ENCODE measurements at places on chromosomes 2 and 18.

DNA sequence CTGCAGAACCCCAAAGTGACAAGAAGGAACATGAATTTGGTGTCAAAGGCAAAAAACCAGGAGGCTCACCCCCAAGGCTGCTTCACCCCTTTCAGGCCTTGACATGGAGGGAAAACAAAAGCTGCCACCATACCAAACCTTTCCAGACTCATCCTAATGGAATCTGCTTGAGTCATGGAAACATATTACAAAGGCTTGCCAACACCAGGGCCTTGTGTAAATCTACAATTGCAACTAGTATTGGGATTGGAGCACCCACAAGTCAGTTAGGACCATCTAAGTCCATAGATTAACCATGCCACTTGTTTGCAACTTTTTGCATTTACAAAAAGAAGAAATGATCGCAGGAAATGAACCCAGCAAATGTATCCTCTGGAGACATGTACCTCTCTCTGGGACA lies 297.6 kb downstream of the CDCA7 start:
- no peak for DNase-seq

DNA sequence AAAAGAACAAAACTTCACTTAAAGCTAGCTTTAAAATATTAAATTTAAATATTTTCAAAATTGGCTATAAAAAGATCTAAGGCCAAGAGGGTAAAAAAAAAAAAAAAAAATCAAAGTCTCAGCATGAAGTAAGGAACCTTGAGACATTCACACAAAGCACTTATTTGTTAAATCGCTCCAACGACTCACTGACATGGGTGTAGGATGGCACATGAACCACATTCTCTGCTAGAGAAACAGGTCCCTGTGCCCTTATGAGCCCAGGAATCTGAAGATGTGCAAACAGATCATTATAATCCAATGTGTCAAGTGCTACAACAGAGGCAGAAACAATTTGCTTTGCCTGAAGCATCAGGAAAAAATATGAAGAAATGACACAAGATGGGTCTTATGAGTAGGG lies 13.8 kb downstream of the LAPTM4A start:
- DNase-seq: no peak

- DNase-seq: no peak
Measured at GRCh38 chr2:73984203-73984921, at the start of gene TET3. Gene TET3 (plus strand): TSS chr2:73984910. CDS start chr2:73986404, 1,494 bp downstream.

DNA sequence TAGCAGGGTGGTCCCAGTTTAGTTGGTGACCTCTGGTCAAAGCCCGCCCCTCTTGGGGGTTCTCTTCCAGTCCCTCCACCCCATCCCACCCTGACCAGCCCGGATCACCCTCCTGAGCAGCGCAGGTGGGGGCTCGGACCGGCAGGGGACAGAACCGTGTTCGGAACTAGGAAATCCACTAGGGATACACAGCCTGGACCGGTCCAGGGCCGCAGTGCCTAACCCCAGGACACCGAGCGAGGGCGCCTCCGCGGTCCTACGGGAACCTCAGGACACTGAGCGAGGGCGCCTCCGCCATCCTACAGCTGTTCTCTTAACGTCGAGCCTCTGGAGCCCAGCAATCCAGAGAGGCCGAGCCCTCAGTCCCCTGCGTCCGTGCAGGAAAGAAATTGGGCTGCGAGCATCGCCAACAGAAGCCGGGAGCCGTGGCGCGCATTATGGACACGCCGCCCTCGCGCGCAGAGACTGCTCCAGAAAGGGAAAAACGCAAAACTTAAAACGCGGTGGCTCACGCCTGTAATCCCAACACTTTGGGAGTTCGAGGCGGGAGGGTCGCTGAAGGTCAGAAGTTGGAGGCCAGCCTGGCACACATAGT lies 8.5 kb downstream of the RAX start:
- no peak for DNase-seq

DNA sequence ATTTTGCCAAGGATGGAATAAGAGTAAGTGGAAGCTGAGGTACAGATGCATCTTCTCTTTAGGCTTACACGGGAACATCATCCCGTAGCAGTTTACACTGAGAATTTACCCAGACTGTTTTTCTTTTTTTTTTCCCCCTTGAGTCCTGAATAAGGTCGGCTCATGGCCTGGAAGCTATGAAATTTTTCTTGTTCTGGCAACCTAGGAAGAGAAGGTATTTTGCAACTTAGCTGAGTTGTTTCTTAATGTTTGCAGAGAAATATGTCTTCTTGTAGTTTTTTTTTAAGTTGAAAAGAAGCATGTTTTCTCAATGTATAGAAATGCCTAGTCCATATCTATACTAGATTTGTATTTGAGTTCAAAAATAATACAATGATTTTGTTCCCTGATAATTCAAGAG lies 712.5 kb downstream of the TDRD15 start:
- DNase-seq: no peak

DNA sequence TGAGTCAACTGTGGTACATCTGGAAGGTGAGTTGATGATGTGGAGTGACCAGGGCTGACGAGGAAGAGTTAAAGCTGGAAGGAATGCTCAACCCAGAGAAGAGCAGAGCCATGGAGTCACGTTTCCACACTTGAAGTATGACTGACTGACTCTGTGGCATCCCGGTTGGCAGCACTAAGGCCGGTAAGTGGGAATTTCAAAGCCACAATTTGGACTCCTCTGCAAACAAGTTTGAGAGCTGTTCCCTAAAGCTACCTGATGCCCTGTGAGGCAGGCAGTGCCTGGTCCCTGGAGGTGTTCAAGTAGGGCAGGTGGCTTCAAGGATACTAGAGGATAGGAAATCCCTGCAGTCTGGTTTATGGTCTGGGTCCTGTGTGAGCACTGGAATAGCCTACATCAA lies 69.3 kb upstream of the ITGB6 start:
- DNase-seq: peak; percentile 19

DNA sequence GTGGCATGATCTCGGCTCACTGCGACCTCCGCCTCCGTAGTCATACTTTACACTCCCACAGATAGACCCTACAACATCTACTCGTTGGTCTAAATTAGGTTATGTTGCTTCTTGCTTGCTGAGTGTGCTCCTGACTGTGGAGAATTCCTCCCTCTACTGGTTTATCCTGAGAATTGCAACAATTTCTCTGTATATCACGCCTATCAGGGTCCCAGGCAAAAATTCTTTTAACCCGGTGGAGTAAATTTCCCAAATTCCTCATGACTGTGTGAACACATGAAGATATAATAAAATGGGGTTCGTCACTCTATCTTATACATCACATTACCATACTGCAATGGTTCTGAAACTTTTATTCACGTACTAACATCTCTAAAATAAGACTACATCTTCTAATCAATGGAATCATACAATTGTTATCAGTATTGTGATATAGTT lies 156.7 kb downstream of the EVA1A start:
- no peak for DNase-seq

DNA sequence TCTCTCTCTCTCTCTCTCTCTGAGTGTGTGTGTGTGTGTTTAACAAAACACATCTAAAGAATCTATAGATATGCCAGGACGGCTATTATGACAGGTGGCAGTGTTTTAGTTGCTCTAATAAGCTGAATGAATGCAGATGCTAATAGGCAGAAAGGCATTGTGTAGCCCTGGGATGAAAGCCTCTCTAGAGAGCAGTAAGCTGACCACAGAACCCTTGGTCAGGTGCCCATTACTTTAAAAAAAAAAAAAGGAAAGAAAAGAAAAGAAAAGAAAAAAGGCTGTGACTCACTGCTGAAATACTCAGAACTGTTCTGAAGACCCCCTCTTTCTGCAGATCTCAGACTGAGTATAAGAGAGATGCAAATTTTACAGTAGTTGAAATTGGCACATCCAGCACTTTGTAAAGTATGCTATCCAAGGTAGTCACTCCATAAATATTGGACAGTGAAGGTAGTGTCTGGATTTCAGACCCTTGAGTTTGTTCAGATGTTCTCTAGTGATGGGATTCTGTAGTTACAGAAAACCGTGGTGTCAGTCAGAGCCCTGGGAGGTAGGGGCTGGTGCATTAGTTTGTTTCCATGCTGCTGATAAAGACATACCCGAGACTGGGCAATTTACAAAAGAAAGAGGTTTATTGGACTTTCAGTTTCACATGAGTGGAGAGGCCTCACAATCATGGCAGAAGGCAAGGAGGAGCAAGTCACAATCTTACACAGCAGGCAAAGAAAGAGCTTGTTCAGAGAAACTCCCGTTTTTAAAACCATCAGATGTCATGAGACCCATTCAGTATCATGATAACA lies 30.9 kb downstream of the OSBPL6 start:
- DNase-seq: no peak

DNA sequence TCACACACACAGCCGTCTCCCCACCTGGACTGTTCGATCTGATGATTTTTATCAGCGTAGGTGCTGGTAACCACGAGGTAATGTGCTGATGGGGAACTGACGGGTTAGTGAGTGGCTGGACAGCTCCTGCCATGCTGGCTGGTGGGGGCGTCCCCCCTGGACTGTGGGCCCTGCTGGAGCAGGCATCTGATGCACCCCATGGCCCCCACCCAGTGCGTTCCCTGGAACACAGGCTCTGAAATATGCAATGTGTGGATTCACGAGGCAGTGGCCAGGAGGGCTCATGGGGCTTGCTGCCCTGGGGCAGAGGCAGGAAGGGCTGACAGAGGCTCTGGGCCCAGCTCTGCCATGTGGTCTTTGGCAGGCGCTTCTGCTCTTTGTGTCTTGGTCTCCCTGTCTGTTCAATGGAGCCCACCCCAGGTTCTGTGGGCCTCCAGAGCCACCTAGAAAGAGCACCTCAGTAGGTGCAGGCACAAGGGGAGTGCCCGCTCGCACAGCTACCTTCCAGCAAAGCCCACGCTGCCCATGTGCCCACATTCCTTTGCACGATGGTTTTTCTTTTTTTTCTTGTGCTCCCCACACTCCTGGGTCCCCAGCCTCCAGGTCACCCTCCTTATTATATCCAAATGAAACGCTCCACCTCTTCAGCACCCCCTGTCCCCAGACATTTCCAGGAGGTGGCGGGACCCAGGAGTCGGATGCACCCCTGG lies 10.3 kb upstream of the PXDN start:
- no peak for DNase-seq

Data from NCI-H510A (cell line).